ENCODE measurements at places on chromosomes 5 and 9. TPM values are rescaled to one million over a fixed set of nuclear protein-coding genes. Genes with fewer than 3 reads are reported as not detected.

The HTR4 gene
- total RNA-seq, result 21.3 TPM

The PCDHA9 gene
- 0.68 TPM for total RNA-seq

The OBP2B gene
- not detected for total RNA-seq

GRCh38 chr9:95508968-95509850, 7.6 kb downstream of the PTCH1 start:
- H3K4me1 ChIP-seq, result peaks cover 18% of the 10 kb centered on the region
- no peaks in the 10 kb centered on the region for H3K36me3 ChIP-seq
- H3K27me3 ChIP-seq, result peaks cover 4% of the 10 kb centered on the region
- peak overlapping the region; percentile 68 for H3K4me3 ChIP-seq
